Fibroblast of skin of abdomen (primary cell): ENCODE measurements at places on chromosomes 1 and 21.

DNA sequence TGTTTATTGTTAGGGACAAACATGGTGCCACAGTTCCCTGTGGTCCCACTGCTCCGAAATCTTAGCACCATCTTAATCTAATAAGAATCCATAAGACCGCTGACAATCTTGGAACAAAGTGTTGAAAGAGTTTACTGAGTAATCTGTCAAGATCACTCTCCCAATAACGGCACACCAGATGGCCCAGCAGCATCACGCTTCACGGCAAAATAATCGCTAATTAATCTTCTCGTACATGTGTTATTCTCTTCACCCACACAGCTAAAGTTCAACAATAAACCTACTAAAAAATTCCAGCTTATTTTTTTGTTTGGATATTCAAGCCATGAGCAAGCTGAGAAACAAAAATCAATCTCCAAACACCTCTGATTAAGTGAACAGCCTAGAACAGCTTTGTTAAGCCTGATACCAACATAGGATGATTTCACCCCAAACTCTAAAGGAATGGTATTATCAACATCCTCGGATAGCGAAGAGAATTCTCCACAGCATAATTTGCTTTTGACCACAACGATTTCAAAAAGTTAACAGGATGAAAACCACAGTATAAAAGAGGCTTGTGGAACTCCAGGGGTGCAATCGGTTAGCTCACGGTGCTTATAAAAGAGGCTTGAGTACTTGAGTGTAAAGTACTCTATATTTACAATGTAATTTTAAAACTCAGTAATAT lies 329.9 kb upstream of the GREM2 start:
- no peak for DNase-seq

DNA sequence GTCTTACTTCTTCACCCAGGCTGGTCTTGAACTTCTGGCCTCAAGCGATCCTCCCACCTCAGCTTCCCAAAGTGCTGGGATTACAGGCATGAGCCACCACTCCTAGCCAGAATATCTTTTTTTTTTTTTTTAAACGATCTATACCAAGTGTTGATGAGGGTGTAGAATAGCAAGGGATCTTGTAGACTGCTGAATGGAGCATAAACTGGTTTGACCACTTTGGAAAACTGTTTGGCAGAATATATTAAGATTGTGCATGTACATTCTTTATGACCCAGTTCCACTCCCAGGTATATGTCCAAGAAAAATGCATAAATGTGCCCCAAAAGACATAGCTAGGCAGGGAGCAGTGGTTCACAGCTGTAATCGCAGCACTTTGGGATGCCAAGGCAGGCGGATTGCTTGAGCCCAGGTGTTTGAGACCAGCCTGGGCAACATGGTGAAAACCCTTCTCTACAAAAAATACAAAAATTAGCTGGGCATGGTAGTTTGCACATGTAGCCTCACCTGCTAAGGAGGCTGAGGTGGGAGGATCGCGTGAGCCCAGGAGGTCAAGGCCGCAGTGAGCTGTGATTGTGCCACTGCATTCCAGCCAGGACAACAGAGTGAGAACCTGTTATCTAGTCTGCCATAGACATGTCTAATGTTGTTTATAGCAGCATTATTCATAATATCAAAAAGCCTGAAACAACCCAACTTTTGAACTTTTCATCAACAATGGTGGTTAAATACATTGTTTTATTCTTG lies 184.0 kb downstream of the VPS13D start:
- DNase-seq: no peak

DNA sequence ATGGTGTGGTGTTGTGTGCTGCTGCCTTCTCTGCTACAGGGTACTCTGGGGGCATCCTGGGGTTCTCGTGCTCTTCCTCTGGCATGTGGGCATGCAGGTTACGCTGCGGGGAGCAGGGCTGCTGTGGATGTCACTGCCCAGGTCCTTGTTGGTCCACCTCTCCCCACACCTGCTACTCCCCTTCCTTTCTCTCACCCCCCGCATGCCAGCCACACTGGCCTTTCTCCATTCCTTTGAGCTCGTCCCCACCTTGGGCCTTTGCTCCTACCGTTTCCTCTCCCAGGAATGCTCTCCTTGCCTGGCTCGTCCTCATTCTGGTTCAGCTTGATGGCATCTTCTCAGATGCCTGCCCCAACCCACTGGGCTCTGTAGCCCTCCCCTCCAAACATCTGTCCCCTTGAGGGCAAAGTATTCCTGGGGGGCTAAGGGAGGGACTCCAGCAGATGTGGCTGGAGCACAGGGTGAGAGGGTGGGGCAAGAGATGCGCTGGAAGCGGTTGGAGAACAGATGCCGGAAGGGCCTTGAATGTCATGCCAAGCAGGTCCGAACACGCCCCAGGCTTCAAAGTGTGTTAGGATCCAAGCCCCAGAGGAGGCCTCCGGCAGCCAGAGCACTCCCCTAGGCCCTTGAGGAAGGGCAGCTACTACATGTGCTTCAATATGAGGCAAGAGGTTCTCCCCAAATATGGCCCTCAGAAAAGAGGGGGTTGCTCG lies 23.4 kb downstream of the DMRTB1 start:
- no peak for DNase-seq

- DNase-seq: no peak
Observed at GRCh38 chr1:6059866-6060265, 14.2 kb downstream of the KCNAB2 start.

GRCh38 chr1:181119093-181119989 lies 30.8 kb downstream of the IER5 start:
- DNase-seq: no peak

GRCh38 chr1:184824691-184825323 lies 70.1 kb upstream of the EDEM3 start:
- DNase-seq: no peak

DNA sequence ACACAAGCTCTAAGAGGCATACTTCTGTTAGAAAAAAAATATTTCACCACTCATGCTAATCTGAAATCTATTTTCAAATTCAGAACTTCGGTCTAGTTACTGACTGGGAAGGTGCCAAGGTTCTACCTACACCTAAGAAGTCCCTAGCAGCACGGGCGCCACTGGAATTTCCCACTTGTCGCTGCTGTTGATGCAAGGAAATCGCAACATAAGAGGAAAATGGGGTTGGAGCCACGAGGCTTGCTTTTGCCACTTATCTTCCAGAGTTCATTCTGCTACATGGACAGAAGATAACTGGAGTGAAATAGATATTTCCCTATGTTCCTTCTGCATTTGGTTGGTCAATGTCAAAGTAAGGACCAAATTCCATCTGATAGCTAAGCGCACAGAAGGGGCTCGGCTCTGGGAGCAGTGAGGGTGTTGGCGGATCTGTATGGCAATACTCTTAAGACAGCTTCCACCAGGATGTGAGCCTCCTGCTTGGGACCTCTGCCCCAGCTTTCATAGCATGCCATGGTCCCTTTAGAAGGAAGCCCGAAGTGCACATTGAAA lies 47.2 kb downstream of the RCAN1 start:
- DNase-seq: no peak

- no peak for DNase-seq
Observed at GRCh38 chr1:163906283-163906682, 584.5 kb downstream of the NUF2 start.

DNA sequence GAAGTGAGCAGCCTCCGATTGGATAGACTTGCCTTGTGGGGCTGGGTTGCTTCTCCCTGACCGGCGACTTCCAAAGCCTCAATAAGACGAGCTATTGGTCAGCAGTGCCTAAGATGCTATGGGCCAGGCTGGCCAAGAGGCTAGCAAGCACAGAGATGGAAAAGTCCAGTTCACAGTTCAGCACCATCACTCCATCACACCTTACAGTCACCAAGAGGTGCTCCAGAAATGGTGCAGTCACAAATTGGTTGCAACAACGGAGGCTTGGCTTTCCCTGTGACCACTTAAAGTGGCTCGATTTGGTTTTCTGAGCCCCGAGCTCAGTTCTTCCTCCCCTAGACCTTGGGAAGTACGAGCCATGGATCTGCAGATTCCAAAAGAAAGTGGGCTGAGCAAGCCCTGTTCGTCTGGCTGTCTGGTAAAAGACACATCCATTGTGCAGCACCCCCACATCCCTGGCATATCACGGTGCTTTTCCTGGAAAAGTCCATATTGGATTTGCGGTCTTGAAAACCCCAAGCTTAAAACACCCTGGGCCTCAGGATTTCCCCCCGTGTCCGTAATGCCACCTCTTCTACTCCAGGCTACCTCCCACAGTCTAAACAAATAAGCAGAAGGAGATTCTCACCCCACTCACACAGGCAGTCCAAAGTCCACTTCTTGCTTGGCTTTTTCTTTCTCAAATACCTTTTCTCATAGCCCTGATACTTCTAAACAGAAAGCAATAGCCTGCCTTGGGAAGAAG lies 1.3 kb downstream of the SLAMF1 start:
- no peak for DNase-seq

GRCh38 chr21:45618287-45618686 lies 25.2 kb upstream of the PCBP3 start:
- DNase-seq: peak; percentile 25

DNA sequence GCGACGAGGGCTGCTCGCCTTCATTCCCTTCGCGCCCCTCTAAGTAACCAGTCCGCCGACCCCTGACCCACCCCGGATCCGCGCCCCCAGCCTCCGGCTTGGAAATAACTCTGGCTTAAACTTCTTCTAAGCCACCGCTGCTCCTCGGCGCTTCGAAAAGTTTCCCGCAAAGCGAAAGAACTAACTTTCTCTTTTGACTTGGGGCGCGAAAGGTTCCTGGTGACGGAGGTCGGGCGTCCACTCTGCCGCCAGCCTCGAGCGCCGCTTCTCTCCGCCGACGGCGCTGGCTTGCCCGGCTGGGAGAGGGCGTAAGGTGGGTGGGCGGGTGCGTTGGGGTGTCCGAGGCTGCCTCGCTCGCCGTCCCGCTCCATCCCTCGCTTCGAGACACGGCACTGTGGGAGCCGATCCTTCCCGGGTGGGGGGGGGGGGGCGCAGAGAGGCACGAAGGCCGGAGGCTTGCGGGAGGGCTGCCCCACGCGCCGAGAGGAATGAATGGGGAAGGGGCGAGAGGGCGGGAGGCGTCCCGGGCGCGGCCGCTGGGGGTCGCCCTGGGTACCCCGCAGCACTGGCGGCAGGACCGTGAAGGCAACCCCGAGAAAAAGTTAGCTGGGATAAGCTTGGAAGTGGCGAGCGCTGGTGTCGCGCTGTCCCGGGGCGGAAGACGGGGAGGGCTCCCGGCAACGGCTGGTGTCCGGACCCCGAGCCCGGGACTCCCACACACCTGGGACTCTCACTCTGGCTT lies 569 bp downstream of the ATF3 start:
- DNase-seq: peak; percentile 51

DNA sequence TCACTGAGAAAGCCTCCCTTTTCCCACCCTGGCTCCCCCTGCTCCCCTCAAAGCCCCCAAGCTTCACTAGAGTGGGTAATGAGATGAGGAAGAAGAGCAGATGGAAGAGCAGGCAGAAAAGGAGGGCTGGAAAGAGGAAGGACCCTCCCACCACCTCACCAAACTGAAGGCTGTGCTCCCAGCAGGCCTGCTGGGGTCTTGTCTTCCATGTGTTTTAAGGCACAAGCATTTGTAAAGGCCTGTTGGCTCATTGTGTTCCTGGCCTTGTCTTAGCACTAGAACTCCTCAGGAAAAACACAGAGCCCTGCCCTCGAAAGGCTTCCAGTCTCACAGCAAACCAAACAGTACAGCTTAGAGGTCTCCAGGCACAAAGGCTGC lies 51.5 kb downstream of the TOMM20 start:
- no peak for DNase-seq

DNA sequence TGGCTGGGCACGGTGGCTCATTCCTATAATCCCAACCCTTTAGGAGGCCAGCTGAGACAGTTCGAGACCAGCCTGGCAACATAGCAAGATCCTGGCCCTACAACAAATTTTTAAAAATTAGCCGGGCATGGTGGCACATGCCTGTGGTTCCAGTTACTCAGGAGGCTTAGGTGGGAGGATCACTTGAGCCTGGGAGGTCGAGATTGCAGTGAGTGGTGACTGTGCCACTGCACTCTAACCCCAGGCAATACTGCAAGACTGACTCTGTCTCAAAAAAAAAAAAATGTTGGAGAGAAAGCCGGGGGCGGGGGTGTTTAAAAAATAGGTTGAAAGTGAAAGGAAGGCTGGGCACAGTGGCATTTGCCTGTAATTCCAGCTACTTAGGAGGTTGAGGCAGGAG lies 16.5 kb downstream of the CLDN19 start:
- DNase-seq: no peak

- no peak for DNase-seq
Observed at GRCh38 chr1:35657851-35658250, 16.5 kb upstream of the PSMB2 start.

DNA sequence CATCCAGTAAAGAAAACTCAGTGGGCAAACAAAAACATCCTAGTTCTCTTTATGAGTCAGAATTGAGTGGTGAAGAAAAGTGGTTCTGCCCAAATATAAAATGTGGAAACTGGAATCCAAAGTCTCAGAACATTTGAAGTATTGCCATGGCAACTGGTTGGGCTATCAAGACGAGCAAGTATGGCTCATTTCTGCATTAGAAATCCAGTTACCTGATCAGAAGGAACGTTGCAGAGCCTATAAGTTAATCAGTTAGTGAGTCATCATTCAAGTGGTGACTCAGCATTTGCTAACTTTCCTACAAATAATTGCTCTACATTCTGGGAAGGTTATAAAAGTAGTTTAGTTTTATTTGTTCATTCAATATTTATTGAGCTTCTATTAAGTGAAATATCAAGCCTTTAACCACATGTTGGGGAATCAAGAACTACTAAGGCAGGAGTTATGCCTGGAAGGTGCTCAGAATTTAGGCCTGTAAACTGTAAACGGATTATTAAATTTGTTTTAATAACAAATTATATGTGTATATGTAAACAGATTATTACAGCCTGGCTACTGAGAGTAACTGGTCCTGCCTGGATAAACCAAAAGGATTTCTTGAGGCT lies 104.3 kb downstream of the PAPPA2 start:
- peak; percentile 65 for DNase-seq

GRCh38 chr21:34807881-34808568 lies 139.2 kb downstream of the CLIC6 start:
- DNase-seq: peak; percentile 93

GRCh38 chr1:47763591-47764171 lies 233.5 kb downstream of the TRABD2B start:
- peak; percentile 9 for DNase-seq

GRCh38 chr1:10744654-10745238 lies 51.7 kb downstream of the CASZ1 start:
- DNase-seq: no peak

- DNase-seq: peak; percentile 40
Observed at GRCh38 chr1:160997323-160998038, 23.5 kb downstream of the F11R start.

GRCh38 chr1:205656236-205656635 lies 24.1 kb downstream of the SLC45A3 start:
- no peak for DNase-seq

- DNase-seq: no peak
Observed at GRCh38 chr1:30513396-30514136, 209.8 kb downstream of the MATN1 start.

- no peak for DNase-seq
Observed at GRCh38 chr21:30515681-30516080, 13.7 kb upstream of the KRTAP19-5 start.

- DNase-seq: no peak
Observed at GRCh38 chr1:1162597-1163537, 10.8 kb upstream of the TTLL10 start.
